ENCODE measurements at places on chromosomes 2 and 18. TPM values are rescaled to one million over a fixed set of nuclear protein-coding genes. Genes with fewer than 3 reads are reported as not detected.

DNA sequence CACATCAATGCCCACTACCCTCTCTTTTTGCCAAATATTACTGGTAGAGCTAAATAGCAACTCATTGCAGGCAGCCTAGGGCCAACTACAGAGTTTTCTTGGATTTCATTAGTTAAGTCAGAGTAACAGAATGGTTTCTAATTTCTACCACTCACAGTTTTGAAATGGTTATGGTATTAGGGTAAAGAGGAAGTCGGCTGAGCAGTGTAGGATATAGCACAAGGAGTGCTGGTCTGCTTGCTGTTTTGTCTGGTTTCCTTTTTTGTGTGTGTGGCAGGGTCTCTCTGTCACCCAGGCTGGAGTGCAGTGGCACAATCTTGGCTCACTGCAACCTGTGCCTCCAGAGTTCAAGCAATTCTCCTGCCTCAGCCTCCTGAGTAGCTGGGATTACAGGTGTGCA, 289.2 kb upstream of the CCDC68 start:
- DNase-seq, result no peak

- no peak for DNase-seq
Measured at GRCh38 chr2:168944065-168944464, 43.0 kb downstream of the G6PC2 start.

GRCh38 chr2:150376553-150377335, 110.7 kb downstream of the RND3 start:
- DNase-seq, result peak; percentile 3

- no peak for DNase-seq
Measured at GRCh38 chr2:41042343-41042742, 590.5 kb upstream of the SLC8A1 start.

DNA sequence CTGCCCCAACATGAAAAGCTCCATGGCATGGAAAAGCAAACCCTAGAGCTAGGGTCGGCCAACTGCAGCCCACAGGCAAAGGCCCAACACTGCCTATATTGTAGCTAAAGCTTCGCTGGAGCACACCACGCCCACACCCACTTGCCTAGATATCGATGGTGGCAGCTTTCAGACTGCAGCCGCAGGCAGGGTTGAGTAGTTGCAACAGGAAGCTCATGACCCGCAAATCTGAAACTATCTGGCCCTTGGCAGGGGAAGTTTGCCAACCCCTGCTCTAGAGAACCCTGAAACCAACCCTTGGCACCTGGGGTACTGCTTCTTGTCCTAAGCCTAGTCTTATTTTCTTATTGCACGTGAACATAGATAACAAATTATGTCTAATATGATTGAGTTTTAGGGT, 250.0 kb downstream of the SOX11 start:
- no peak for DNase-seq

- no peak for DNase-seq
Measured at GRCh38 chr2:161124201-161124600, 36.0 kb upstream of the TANK start.

DNA sequence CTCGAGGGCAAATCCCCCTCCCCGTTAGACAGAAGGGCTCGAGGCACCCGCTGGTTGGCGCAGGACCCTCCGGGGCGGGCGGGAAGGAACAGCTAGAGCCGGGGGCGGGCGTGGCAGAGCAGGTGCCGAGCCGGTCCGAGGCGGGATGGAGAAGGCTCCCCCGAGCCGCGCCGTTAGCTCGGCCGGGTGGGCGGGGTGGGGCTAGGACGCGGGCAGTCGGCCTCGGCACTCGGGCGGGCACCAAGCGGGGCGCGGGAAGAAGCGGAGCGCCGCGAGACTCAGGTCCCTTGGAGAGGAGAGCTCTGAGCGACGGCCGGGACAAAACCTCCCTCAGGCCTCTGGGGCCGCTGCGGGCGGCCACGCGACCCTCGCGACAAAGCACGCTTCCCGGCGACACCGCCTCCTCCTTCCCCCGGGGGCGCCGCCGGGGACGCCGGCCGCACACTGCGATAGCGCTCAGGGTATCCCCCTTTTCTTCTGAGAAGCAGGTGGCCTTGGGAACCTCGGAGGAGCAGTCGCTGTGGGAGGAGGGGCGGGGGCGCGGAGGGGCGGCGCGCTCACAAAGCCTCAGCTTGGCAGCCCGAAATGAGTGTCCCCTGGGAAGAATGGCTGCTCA, 721 bp downstream of the FHOD3 start:
- DNase-seq, result no peak

- DNase-seq, result no peak
Measured at GRCh38 chr18:24799720-24800119, 339.3 kb downstream of the HRH4 start.

The HOXD3 gene
- 15.3 TPM for total RNA-seq

The CNGA3 gene
- not detected for total RNA-seq

The POTEC gene
- total RNA-seq, result not detected

The POLR1B gene
- 21.3 TPM for total RNA-seq

The KIAA1328 gene
- 6.5 TPM for total RNA-seq

The MAP4K3 gene
- 46.2 TPM for total RNA-seq

The MGAT4A gene
- 42.2 TPM for total RNA-seq

Measured in endothelial cell of umbilical vein (primary cell).